Activated CD4-positive, alpha-beta T cell treated with anti-CD3 and anti-CD28 coated beads, Interleukin-2, amount 50 U/mL, for 4 hours (primary cell): ENCODE measurements at places on chromosomes 5 and 9.

- no peak for DNase-seq
Measured at GRCh38 chr5:65482296-65482735, 596 bp upstream of the ADAMTS6 start.

DNA sequence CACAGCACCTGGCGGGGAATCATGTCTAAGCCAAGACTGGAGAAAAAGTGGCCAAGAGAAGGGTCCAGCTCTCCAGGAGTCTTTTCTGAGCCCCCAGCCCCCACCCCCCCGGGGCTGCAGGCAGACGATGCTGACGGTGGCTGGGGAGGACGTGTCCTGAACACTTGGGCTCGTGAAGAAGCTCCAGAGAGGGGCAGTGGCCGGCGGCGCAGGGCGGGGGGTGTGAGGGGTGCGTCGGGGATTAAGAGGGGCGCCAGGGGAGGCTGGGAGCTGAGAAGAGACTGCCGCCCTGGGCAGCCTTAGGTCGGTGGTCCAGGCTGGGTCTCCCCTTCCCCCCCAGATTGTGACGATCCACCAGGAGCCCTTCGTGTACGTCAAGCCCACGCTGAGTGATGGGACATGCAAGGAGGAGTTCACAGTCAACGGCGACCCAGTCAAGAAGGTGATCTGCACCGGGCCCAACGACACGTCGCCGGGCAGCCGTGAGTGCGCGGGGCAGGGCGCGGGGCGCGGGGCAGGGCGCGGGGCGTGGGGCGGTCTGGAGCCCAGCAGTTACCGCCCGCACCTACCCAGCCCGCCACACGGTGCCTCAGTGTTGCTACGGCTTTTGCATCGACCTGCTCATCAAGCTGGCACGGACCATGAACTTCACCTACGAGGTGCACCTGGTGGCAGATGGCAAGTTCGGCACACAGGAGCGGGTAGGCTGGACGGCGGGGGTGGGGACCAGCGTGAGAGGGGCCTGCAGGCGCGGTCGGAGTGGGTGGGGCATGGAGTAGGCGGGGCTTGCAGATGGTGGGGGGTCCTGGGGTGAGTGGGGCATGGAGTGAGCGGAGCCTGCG lies 8.9 kb downstream of the LRRC26 start:
- no peak for DNase-seq

- no peak for DNase-seq
Measured at GRCh38 chr9:87729246-87729645, 3.3 kb downstream of the CTSL start.

DNA sequence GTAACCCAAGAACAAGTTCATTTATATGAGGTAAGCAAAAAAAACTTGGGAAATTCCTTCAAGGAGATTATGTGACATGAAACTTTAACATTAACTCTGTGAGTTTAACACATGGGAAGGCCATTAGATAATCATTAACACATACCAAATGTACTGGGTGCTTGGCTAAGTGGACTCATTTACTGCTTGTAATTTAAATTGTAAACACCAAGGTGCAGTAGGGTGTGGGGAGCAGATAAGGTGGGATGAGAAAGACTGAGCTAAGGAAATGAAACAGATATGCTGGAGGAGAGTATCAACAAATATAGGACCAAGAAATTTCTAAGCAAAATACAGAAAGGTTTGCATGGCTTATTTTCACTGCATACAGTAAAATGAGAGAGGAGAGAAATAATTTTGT lies 2384.8 kb upstream of the ACO1 start:
- no peak for DNase-seq

DNA sequence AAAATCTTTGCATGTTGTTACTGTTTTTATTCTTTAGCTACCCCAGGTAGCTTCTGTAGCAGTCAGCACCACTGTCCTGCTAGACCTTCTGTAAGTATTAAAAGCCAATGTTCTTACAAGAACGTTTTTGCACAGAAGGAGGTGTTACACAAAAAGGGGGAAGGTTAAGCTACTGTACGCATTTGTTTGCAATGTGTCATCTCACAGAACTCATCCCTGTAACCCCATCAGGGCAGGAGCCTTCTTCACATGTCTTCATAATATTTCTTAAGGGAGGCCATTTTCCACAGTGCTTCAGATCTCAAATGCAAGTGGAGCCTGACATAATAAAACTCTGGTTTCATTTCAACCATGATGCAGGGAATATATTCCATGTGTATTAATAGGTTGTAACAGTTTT lies 67.9 kb downstream of the OSMR start:
- no peak for DNase-seq

GRCh38 chr5:167573370-167574127 lies 717.9 kb upstream of the WWC1 start:
- no peak for DNase-seq

DNA sequence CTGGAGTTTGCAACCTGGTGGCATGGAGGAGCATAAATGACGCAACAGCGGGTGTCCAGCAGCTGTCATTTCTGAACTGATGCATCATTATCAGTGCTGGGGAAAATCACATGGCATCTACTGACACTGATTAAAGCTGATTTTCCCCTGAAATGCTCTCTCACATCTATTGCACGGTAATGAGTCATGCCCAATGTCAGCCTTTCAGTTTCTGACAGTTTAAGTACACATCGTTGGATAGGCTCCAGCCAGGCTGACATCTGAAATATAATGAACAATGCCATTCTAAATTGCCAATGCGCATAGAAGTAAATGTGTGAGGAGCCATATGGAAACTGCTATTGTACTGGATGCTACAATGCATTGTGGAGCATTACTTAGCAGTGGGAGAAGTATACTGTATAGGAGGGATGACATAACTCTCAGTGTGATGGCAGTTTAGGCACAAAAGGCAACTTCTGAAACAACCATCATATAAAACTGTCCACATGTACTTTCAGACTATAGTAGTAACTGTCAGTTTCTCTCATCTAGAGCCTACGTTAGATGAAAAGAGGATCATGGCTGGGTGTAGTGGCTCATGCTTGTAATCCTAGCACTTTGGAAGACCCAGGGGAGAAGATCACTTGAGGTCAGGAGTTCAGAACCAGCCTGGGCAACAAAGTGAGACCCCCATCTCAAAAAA lies 389.3 kb upstream of the DMAC1 start:
- DNase-seq, result no peak

GRCh38 chr9:89080193-89080592 lies 88.9 kb downstream of the S1PR3 start:
- no peak for DNase-seq

DNA sequence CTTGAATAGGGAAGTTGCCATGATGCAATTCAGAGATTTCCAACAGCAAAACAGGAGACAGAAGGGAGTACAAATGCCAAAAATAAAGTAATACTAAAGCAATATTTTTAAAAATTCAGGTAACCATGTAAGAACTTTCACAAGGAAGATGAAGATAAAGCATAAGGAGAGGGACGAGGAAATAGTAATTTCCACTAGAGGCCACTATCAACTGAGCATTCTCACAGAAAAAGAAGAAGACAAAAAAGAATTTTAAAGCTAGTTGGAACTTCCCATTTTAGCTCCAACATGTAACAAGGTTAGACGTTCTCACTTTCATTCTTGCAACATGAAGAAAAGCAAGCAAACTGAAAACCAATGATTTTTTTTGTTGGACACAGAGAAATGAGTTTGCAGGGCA lies 779.9 kb upstream of the CDH6 start:
- DNase-seq, result no peak

GRCh38 chr5:120919017-120919416 lies 454.9 kb downstream of the PRR16 start:
- no peak for DNase-seq
